ENCODE measurements at places on chromosomes 12 and 14.

GRCh38 chr14:72568296-72568992 is 325.5 kb downstream of the DPF3 start:
- DNase-seq: no peak

GRCh38 chr14:20578784-20579502 is 8.9 kb downstream of the RNASE11 start:
- DNase-seq: no peak

- no peak for DNase-seq
Observed at GRCh38 chr12:130083734-130084133, 78.5 kb upstream of the FZD10 start.

DNA sequence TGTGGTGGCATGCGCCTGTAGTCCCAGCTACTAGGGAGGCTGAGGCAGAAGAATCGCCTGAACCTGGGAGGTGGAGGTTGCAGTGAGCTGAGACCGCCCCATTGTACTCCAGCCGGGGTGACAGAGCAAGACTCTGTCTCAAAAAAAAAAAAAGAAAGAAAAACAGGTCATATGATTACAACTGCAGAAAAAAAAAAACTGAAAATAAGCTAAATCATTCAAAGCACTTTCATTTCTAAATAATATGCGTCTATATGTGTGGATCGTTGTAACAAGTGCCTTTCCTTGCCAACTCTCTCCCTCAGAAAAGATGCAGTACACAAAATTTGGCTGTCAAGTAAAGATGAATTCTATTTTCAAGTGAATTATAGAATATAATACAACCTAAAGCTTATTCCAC is 42.4 kb downstream of the ATXN2 start:
- no peak for DNase-seq

GRCh38 chr12:9856151-9856550 is 13.0 kb downstream of the CLEC2B start:
- DNase-seq: no peak

- DNase-seq: no peak
Observed at GRCh38 chr12:50538182-50538581, 33.4 kb downstream of the DIP2B start.

DNA sequence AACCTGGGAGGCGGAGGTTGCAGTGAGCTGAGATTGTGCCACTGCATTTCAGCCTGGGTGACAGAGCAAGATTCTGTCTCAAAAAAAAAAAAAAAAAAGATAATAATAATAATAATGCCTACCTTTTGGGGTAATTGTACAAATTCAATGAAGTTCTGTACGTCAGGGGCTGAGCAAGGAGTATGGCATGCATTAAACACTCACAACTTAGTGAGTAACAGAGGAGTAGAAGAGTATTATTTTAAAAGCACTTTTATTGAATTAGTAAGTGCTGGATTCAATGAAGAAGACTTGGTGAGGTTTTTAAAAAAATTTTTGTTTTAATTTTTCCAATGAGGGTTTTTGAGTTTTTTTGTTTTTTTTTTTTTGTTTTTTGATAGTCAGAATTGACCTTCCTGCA is 783.6 kb upstream of the TBX3 start:
- no peak for DNase-seq

- DNase-seq: peak; percentile 36
Observed at GRCh38 chr14:103679351-103679750, 35.9 kb downstream of the XRCC3 start.

DNA sequence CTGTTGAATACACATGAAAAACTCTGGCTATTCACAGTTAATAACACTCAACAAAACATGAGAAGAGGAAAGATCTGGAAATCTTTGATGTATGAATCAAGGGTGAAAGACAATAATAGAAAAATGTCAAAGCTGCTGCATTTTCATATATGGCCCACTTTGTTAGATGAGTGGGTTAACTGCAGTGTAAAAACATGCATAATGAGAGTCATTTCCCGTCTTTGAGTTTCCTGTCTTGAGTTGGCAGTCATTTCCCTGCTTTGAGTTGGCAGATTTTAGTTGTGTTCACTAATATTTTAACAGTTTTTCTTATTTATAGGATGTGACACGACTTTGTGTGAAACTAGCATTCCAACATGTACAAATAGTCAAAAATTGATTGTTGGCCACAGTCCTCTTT is 87.9 kb upstream of the PTPRQ start:
- DNase-seq: no peak
